ENCODE measurements at places on chromosomes 6 and 20.

DNA sequence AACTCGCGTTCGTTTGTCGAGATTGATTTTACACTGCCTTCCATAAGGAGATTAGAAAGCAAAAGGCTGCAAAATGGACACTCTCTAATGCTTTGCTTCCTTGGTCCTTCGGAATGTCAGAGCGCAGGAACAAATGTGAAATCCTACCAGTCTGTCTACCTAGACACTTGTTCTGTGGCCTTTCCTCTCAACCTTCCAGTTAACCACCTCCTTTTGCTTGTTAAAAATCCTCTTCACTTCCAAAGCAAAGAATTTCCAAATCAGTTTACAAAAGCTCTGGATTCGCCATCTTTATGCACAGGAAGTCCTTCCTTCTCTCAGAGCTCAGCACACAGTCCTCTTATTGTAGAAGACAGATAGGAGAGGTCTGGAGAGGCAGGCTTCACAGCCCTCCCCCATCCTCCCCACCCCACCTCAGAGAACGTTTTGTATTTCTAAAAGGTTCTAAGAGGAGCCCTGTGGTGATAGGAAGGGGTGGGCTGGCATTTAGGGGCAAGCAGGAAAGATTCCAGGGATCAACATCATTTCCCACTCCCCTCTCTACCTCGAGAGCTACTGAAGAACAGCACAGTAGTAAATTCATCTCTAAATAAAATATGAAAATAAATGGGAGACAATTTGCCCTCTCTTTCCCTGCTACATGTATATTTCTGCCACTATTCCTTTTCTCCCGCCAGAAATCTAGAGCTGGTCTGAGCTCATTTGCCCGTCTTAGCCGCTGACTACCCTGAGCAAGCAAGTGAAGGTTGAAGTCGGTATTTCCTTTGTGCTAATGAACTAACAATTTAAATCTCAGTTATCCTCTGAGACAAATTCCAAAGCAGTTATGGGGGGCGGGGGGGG, 18.9 kb downstream of the TFAP2A start:
- DNase-seq, result no peak

DNA sequence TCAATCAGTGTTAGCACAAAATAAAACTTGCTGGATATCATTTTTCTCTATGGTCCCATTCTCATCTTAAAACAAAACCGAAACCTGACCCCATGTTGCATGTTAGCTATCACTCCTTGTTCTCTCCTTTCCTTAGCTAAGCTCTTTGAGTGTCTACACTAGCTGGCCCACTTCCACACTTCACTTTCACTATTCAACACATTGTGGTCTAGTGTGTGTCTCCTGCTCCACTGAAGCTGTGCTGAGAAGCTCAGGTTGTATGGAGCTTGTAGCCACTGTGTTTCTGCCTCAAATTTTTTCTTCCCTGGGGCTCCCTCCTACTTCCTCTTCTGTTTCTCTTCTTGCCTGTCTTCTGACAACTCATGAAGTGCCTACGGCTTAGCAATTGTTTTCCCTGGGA, 223.0 kb downstream of the NKAIN2 start:
- DNase-seq, result no peak

DNA sequence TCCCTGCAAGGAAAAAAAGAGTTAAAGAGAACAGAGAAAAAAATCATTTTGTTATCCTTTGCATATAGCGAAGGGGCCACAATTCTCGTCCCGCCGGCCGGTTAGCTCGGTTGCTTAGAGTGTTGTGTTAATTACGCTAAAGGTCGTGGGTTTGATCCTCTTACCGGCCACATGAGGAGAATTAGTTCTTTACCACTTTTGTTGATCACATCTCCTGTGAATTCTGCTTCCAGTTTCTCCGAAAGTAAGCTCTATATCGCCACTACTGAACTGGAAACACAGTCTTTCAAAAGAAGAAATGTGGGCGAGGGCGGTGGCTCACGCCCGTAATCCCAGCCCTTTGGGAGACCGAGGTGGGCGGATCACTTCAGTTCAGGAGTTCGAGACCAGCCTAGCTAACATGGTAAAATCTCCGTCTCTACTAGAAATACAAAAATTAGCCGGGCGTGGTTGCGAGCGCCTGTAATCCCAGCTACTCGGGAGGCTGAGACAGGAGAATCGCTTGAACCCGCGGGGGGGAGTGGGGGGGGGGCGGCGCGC, 13.4 kb downstream of the PRSS16 start:
- no peak for DNase-seq

DNA sequence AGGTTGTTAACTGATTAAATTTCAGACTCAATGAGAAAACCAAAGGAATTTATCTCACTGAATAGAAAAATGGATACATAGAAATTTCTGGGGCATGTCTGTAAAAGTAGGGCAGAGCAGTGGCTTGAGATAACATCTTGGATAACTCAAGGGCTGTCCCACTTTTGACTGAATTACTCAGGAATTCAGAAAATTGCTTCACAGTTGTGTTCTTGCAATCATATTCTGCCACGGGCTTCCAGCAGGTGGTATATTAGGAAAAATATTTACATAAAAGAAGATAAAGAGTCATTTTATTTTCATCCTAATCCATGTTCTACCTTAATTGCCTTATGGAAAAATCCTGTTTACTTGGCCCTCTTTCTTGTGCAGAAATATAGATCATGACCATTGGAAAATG, 156.4 kb upstream of the AKIRIN2 start:
- DNase-seq, result no peak

Measured in NCI-H1417 treated with DMSO at 0.1 percent for 48 hours (cell line).